Stimulated activated CD8-positive, alpha-beta memory T cell treated with anti-CD3 and anti-CD28 coated beads, Interleukin-2, amount 100 ng/mL, for 1 hour (primary cell): ENCODE measurements at places on chromosomes 5 and 9.

GRCh38 chr5:62577488-62577887, 1.1 kb upstream of the LRRC70 start:
- DNase-seq: no peak

GRCh38 chr5:58410441-58410840, 49.4 kb downstream of the PLK2 start:
- no peak for DNase-seq

DNA sequence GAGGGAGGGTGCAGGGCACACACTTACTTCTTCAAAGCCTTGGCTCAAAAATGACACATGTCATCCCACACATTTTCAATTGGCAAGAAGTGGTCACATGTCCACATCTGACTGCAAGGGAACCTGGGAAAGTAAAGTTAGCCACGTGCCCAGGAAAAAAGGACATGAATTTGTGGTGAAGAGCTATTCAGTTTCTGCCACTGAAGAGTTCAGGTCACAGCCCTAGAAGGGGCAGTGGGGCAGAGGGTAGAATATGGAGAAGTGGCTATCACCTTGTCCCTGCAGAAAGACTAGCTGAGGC, 1.9 kb upstream of the RGS14 start:
- DNase-seq: no peak

GRCh38 chr9:2764353-2764752, 47.0 kb downstream of the KCNV2 start:
- DNase-seq: no peak

- no peak for DNase-seq
Observed at GRCh38 chr5:6181147-6181729, 197.1 kb downstream of the MED10 start.

- DNase-seq: no peak
Observed at GRCh38 chr9:34259315-34259714, 69.8 kb downstream of the KIF24 start.

- DNase-seq: no peak
Observed at GRCh38 chr9:96149533-96150280, 152.3 kb downstream of the HSD17B3 start.

DNA sequence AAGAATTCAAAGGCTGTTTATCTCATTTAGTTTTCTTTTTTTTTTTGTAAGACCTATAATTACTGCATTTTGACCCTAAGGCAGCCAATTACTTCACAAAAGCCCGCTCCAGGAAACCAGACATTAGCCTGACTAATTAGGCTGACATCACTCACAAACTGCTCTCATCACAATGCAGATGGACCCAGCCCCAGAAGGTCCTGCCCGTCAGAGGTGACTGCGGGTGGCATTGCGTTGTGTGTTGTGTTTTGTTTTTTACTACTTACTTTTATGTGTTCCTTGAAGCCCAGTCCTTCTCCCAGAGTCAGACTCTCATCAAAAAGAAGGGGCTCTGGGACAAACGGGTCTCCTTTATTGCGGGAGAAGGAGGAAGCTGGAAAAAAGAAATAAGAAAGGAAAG, 172.2 kb downstream of the HSD17B3 start:
- no peak for DNase-seq

DNA sequence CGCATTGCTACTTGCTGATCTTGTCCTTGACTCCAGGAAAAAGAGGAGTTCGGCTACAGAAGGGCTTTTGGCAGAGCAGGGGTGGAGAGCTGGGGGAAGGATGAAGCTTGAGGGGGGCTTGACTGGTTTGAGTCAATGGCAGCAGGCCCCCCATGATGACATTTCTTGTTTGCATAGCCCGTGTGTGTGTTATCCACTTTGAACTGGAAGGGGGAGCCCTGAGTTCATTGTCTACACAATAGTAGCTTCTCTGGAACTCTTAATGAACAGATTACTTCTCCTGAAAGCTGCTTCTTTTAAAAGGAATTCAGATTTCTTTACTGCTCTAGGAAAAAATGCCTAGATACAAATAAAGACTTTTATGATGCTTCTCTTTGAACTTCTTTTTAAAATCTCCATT, 2.3 kb downstream of the IFNB1 start:
- no peak for DNase-seq

DNA sequence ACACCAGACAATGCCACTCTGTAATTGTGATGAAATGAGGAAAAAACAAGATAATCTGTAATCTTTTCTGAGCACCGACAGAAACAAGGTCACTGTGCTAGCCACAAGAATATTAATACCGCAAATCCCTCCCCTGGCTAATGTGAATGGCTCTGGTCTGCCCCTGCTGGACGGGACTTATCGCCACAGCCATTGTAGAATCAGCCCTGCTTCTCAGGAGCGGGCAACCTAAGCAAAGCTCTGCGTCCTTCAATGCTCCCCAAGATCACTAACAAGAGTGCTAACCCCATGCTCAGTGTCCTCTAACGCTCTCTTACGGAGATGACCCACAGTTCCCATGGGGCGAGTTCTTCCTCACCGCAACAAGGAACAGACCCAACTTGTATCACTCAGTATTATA, 42.7 kb downstream of the OR2V1 start:
- DNase-seq: no peak

GRCh38 chr5:110770286-110770685, 31.5 kb downstream of the SLC25A46 start:
- DNase-seq: no peak

GRCh38 chr5:64330728-64331231, 165.1 kb downstream of the RNF180 start:
- DNase-seq: no peak

- DNase-seq: no peak
Observed at GRCh38 chr5:94998670-94999069, 286.2 kb downstream of the MCTP1 start.

GRCh38 chr5:124341066-124341858, 405.2 kb downstream of the ZNF608 start:
- DNase-seq: no peak

DNA sequence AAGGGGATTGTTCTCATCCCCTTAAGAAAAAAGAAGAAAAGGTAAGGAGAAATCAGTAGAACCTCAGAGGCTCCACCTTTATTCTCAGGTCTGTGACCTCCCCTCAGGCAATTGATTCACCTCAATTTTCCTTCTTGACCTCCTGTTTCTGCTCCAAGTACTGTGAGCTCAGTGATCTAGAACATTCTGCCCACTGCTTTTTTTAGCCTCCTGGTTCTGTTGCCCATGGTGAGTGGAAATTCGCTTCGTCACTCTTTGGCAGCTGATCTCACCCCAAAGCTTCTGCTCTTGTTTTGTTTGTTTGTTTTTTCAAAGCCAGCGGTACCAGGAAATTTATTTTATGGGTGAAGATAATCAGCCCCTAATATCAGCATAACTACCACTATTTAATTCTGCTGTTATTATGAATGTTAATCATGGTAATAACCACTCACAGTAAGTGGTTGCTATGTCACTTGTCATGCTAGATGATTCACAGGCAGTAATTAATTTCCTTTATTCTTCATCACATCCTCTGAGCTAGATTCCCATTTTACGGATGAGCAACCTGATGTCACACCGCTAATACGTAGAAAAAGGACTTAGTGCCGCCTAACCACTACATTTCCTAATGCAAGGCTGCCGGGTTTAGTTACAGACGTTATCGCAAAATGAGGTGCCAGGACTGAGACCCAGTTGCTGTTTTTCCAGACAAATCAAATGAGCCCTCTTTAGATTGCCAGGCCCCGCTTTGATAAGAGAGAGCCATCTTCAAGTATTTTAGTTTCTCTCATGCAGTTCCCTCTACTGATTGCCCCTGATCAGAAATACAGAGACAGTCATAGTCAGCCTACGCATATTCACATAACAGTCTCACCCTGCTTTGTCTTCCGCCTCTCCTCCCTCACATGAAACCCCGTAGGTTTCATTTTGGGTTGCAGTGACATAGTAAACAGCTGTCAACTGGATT, 78.2 kb downstream of the CYFIP2 start:
- DNase-seq: no peak

GRCh38 chr5:161271816-161272215, 274.7 kb downstream of the GABRB2 start:
- DNase-seq: no peak

DNA sequence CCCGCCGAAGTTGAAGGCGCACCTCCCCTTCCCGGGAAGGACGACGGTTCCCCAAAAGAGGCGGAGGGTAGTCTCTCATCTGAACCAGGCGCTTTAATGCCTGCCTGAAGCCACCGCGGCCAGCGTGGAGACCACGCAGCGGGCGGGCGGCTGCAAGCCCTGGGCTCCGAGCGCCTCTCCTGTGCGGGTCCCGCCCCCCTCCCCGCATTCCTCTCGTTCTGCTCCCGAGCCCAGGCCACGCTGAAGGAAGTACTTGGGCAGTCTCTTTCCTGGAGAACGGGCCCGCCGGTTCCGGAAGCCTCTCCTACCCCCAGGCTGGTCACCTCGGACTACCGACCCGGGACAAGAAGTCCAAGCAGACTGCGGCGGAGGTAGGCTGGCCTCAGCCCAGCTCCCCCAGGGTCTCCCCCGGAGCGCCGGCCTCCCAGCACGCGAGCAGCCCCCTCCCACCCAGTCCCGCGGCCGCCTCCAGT, 571 bp downstream of the PPIC start:
- no peak for DNase-seq

- no peak for DNase-seq
Observed at GRCh38 chr5:110321117-110321516, 405.4 kb downstream of the TMEM232 start.

- no peak for DNase-seq
Observed at GRCh38 chr5:8333977-8334376, 465.0 kb downstream of the MTRR start.

DNA sequence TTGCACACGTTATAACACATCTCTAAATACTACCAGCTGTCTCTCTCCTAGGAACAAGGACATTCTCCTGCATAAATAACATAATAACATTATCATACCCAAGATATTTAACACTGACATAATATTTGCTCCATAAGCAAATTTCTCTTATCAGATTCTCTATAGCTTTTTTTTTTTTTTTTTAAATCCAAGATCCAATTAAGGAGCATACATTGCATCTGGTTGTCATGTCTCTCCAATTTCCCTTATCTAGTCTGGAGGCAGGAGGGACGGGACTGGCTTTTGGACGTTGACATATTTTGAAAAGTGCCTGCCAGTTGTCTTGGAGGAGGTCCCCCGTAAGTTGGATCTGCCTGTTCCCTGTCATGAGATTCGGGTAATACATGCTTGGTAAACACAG, 76.6 kb downstream of the RAPGEF1 start:
- no peak for DNase-seq

DNA sequence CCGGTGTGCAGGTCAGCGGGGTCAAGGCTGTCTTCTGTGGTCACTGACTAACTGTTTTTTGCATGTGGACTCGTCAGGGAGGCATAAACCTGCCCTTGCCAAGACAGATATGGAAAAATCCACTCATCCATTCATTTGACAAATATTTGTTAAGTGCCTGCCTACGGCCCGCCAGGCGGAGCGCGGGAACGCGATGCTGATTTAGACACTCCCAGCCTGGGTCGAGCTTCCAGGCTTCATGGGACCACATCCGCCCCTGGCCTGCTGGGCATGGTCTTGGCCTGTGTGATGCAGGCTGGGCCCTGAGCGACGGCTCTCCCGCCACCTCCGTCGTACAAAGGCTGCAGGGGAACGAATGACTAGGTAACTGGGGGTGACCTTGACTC, 18.1 kb downstream of the MYMK start:
- no peak for DNase-seq

DNA sequence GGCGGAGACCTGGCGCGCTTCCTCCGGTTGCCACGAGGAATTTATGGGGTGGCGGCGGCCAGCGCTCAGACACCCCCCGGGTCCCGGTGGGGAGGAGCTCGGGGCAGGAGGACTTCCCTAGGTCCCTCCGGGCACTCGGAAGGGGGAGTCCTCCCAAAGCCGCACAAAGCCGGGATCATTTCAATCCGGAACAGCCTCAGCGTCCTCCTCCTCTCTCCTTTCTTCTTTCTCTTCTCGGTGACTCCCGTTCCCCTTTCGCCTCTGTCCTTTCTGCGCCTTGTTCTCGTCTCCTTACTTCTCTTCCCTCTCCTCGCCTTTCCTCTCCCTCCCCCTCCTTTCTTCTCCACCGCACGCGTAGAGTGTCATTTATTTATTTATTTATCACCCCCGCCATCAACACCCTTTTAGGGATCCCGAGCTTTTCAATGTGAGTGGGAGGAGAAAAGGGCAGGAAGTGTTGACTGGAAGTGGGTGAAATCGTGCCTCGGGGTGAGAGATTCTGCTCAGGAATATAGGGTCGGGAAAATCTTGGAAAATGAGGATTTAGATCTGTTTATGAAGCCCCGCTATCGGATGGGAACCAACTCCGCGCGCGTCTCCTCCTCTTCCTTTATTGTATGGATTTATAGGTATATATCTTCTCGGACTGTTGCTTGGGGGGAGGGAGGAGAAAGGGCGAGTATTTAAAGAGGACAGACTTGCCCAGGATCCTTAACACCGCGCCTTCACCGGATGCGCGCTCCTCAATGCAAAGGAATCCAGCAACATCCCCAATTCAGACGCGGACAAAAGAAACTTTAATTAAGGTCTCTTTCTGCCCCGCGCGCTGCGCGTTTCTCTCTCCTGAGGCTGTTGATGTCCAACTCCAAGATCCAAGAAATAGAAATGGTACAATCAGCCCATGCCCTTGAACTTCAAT, 2.0 kb upstream of the ZNF462 start:
- DNase-seq: no peak

- peak; percentile 61 for DNase-seq
Observed at GRCh38 chr5:1641560-1642166, 117.9 kb upstream of the LPCAT1 start.

DNA sequence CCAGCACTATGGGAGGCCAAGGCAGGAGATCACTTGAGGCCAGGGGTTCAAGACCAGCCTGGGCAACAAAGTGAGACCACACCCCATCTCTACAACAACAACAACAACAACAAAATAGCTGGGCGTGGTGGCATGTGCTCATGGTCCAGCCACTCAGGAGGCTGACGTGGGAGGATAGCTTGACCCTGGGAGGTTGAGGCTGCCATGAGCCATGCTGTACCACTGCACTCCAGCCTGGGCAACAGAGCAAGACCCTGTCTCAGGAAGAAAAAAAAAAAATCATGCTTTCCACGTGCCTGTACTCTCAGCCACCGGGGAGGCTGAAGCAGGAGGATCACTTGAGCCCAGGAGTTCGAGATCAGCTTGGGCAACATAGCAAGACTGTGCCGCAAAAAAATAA, 29.5 kb downstream of the TSC1 start:
- no peak for DNase-seq

- DNase-seq: no peak
Observed at GRCh38 chr5:149024477-149024876, 38.4 kb downstream of the SH3TC2 start.

DNA sequence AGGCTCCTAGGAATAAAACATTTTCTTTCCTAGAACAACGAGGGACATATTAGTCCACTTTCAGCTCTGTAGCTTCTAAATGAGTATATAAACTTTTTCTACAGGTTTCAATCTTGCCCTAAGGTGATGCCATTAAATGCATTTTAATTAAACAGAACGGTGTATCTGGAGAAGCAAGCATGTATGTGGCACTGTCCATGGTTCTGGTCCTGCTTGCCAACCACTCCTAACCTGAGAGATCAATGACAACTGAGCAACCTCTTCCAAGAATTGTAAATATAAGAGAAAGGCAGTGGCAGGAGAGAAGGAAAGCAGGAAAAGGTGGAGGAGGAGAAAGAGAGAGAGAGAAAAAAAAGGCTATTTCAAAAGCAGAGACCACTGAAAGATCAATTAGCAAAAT, 95.6 kb upstream of the SPOCK1 start:
- DNase-seq: no peak

- DNase-seq: no peak
Observed at GRCh38 chr9:133740911-133741310, 2.8 kb upstream of the SARDH start.
